ENCODE measurements at places on chromosomes 13 and 19.

DNA sequence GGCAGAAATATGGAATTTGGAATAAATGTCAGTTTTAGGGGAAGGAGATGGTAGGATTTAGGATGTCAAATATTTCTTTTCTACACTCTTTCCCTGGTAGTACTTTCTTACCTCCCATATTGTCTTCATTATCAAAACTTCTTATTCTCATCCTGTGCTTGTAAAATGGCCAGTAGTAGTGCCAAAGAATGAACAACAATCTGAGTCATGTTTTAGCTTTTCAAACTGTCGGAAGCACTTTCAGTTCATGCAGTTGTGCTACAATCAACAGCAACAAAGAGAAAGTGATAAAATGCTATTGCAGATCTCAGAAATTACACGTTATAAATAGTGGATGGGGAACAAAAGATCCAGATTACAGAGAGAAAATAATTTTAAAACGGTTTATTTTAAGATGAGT lies 193.7 kb upstream of the RXFP2 start:
- DNase-seq = no peak

- no peak for DNase-seq
Observed at GRCh38 chr19:2867025-2867991, at the start of gene ZNF556. TSS of gene ZNF556 (plus strand) at chr19:2867335. CDS start at chr19:2867422, 87 bp downstream.

DNA sequence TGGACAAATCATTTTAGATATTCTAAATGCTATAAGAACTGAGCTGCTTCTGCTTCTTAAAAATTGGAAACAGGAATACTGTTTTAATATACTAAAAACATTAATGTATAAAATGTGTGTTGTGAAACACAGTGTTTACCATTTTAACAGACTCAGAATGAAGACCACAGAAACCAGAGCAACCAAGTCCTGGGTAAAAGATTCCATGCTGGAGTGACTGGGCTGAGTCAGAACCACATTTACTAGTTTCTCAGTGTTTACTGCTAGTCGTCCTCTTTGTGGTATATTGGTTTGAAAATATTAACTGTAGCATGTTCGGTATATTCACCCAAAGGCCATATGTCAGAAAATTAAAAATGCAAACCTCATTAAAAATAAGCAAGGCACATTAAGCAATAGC lies 31.9 kb downstream of the ANKRD10 start:
- no peak for DNase-seq

GRCh38 chr13:46530084-46530935 lies 22.7 kb upstream of the LRCH1 start:
- DNase-seq = no peak

GRCh38 chr13:23671377-23671776 lies 101.2 kb downstream of the TNFRSF19 start:
- DNase-seq = no peak

- DNase-seq = no peak
Observed at GRCh38 chr13:25494698-25495411, 123.1 kb downstream of the ATP8A2 start.

DNA sequence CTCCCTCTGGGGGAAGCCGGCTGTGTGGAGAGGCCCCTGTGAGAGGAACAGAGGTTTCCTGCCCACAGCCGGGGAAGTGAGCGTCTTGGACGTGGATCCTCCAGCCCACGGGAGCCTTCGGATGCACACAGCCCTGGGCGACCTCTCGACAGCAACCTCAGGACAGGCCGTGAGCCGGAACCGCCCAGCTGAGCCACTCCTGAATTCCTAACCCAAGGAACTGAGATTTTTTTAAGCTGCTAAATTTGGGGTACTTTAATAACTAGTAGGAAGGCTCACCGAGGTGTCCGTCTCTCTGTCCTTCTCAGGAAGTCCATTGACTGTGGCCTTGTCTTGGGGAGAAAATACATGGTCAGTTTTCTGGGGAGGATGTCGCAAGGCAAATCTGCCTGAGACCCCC lies 9.1 kb downstream of the LAIR1 start:
- no peak for DNase-seq

- no peak for DNase-seq
Observed at GRCh38 chr13:110328573-110328972, 21.5 kb downstream of the COL4A2 start.

- no peak for DNase-seq
Observed at GRCh38 chr13:99994638-99995020, 13.0 kb downstream of the ZIC2 start.

- no peak for DNase-seq
Observed at GRCh38 chr13:97658556-97658955, 224.6 kb downstream of the RAP2A start.

GRCh38 chr13:79642596-79642995 lies 161.6 kb downstream of the NDFIP2 start:
- no peak for DNase-seq

DNA sequence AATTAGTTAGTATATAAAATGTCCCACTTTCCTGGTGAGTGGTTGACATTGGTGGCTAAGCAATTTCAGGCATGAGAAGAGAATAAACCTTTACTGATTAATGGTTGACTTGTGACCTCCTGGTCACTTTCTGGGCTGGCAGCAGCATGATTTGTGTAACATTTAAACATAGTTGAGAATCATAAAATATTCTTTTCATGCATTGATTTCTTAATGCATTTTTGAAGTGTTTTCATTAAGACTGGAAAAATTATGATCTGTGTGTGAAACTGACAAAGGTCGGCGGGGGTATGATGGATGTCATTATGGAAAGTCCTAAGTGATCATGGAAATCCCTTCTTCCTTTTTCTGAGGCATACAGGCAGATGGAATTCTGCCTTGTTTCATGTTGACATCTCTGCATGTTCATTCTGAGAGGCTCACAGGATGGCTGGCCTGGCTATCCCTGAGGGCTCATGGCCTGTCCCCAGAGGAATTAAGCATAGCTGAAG lies 98.7 kb upstream of the RNF113B start:
- no peak for DNase-seq

- no peak for DNase-seq
Observed at GRCh38 chr13:98549728-98550317, 27.1 kb downstream of the STK24 start.

- no peak for DNase-seq
Observed at GRCh38 chr13:113052206-113052605, 53.4 kb upstream of the F7 start.

DNA sequence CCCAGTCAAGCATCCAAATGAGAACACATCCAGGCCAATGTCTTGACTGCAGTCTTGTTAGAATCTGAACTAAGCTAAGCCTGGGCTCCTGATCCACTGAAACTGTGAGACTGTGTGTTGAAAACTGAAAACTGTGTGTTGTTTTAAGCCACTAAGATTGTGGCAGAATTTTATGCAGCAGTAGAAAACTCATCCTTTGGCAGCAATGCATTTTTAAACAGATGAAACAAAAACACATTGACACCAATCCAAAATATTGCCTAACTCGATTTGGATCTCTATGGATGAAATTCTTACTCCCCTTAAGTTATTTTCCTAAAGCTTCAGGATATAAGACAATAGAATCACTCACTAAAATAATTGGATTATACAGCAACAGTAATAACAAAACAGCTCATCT lies 202.3 kb upstream of the KLF12 start:
- DNase-seq = no peak

DNA sequence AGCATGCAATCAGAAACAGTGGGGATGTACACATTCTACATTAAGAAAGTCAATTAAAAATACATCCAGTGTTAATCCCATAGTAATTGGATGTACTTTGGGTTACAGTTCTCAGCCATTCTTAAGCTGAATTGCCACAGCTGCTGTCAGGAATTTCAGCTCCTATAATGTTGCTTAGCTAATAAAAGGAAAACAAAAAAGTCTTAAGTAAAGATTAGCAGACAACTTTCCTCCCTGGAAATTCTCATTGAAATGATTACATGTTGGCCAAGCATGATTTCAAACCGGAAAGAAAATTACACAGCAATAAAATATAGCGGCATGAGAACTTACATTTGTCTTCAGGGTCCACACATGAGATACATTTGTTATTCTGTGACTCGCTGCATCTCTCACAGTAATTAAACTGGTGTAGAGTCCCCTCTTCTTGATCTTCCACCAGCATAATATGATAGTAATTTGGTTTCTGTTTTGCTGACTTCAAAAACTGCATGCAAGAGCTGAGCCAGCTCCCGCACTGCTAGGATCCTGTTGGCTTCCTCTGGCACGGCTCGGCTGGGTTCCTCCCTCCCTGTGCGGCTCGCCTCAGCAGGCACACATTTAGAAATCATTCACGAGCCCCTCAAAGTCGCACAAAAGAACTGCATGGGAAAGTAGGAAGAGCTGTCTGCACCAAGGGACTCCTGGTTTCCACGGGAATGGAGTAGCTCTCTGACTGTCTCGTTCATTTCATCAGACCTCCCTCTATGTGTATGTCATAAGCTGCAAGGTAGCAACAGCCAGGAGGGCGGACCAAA lies at the start of gene HTR2A:
Gene HTR2A, minus strand, starts transcription at position 713 of the 797 bp plus-strand sequence. CDS start 1,147 bp downstream, outside the sequence.
- no peak for DNase-seq

DNA sequence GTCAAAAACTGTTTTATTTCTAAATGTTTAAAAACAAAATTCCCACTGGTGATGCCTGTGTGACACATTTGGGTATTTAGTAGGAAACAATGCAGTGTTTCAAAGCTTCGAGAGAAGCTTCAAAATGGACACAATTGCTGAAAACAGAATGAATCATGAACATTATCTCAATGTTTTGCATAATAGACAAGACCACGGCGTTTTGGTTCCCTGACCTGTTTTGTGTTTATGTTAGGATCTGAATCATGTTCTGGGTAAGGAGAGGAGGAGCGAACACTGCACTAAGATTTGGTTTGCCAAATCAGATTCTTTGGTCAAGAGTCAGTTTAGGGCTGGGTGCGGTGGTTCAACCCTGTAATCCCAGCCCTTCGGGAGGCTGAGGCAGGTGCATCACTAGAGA lies 42.2 kb downstream of the IFT88 start:
- DNase-seq = no peak

- DNase-seq = no peak
Observed at GRCh38 chr19:16944626-16945363, 56.0 kb downstream of the F2RL3 start.

DNA sequence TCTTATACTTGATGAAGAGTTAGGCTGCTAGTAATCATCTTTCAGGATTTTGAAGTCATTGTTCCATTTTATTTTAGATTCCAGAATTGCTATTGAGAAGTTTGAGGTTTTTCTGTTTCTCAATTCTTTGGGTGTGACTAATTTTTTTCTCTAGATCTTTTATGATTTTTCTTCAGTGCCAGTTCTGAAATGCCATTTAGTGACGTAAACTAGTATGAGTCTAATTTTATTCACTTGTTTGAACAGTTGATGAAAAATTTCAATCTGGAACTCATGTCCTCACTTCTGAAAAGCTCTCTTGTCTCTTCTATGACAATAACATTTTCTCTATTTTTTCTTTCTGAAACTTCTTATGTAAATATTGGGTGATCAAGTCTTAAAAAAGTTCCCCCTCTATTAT lies 188.5 kb upstream of the HTR2A start:
- no peak for DNase-seq

DNA sequence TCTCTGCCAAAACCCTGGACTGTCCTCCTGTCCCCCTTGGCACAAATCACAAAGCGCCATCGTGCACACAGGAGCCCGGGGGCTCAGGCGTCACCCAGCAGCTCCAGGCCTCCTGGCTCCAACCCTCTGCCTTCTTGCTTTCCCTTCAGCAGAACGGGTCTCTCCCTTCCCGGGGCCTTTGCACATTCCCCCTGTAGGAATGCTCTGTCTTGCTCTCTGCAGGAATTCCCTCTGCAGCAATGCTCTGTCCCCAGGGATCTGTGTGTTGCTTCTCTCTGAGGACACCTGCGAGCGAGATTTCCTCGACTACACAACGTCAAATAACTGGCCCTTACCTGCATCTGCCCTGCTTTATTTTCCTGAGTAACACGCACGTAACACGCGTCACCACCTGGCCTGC lies 13.3 kb upstream of the RASA3 start:
- DNase-seq = no peak

DNA sequence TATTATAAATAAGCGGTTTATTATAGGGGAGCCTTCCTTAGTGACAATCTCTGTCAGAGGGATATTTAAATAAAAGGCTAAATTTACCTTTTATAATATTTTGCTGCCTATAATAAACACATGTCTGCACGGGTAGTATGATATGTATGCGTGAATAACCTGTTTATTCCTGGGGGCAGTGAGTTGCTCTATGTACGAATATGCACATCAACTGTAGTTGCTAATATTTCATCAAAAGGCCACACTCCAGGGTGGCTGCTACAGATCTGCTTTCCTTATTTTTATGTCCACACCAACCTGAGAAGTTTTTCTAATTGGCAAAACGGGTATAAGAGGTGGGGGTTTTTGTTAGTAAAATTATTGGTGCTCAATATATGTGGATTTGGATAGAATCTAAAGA lies 192.0 kb downstream of the LHFPL6 start:
- DNase-seq = no peak

- DNase-seq = no peak
Observed at GRCh38 chr19:45331411-45331810, 8.7 kb upstream of the CKM start.

GRCh38 chr13:28637714-28638355 lies 21.1 kb upstream of the POMP start:
- no peak for DNase-seq

- DNase-seq = no peak
Observed at GRCh38 chr13:33123066-33123859, 107.0 kb downstream of the KL start.

DNA sequence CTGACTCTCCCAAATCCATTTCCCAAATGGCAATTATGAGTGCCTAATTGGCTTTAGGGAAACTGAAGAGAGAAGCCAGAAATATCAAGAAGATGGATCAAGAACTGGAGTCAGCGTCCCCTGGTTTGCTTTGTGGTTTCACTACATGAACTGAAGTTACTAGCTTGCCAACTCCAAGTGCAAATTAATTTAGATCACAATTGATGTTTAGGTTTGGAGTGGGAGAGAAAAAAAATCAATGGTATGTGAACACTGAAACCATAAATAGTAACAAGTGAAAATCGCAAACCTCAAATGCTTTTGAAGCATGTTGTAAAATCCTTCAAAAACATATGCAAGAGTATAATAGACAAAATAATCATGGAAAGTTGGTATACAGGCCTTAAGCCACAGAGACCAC lies 1528.6 kb upstream of the SLC10A2 start:
- no peak for DNase-seq

Measured in stimulated activated CD4-positive, alpha-beta T cell treated with anti-CD3 and anti-CD28 coated beads, TNF-alpha, amount 100 ng/mL, for 24 hours (primary cell).